Neuronal stem cell (in vitro differentiated cells): ENCODE measurements at places on chromosomes 5 and 9.
A peak's percentile ranks its signal among the peaks of the same experiment; 100 is the strongest.

- no peaks in the 10 kb centered on the region for H3K27me3 ChIP-seq
- H3K27ac ChIP-seq: no peak overlapping the region
- no peak overlapping the region for H3K4me3 ChIP-seq
- peaks cover 74% of the 10 kb centered on the region for H3K36me3 ChIP-seq
Observed at GRCh38 chr5:17227868-17228267, 10.4 kb downstream of the BASP1 start.

DNA sequence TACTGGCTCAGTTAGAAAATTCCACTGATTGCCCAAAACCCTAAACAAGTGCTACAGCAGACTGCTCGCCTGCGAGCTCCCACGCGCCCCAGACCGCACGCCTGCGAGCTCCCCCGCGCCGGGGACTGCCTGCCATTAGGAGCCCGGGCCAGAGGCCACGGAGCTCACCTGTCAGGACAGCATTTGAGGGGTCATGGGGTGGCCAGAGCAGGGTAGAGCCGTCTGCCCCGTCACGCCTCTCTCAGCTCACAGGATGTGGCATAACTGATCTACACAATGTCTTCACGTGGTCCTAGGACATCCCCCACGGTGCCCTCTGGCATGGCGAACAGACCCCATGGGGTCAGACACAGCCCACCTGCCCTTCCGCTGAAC is 29.1 kb upstream of the LRRC14B start:
- no peaks in the 10 kb centered on the region for H3K27me3 ChIP-seq
- DNase-seq: no peak
- peaks cover 41% of the 10 kb centered on the region for H3K36me3 ChIP-seq
- no peak overlapping the region for H3K27ac ChIP-seq
- H3K4me1 ChIP-seq: peaks cover 1% of the 10 kb centered on the region

- H3K4me3 ChIP-seq: no peak overlapping the region
- no peak overlapping the region for H3K27ac ChIP-seq
- no peaks in the 10 kb centered on the region for H3K4me1 ChIP-seq
- H3K27me3 ChIP-seq: no peaks in the 10 kb centered on the region
Observed at GRCh38 chr5:40743771-40744170, 12.0 kb downstream of the TTC33 start.

DNA sequence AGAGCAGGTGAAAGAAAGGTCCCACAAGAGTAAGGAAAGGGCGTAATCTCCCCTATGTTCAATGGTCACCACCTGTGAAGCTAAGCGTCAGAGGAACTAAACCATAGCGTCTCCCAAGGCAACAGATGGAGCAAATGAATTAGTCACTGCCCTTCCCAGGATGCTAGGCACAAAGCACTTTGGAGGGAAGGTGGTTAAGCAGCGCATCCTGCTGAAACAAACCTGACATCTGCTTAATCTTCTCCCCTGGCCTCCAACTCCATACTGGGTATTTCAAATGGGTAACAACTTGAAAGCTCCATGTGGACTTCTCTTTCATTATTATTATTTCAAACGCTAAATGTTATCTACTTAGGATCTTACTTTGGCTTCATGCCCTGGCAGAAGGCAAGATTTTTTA is 227.3 kb downstream of the MLLT3 start:
- H3K27ac ChIP-seq: no peak overlapping the region
- H3K27me3 ChIP-seq: no peaks in the 10 kb centered on the region

GRCh38 chr5:170151097-170151831 is 45.6 kb downstream of the FOXI1 start:
- H3K36me3 ChIP-seq: no peaks in the 10 kb centered on the region
- H3K27ac ChIP-seq: no peak overlapping the region
- DNase-seq: no peak
- H3K4me1 ChIP-seq: peaks cover 10% of the 10 kb centered on the region
- no peak overlapping the region for H3K4me3 ChIP-seq

- H3K4me3 ChIP-seq: no peak overlapping the region
- H3K27me3 ChIP-seq: peaks cover 17% of the 10 kb centered on the region
- no peaks in the 10 kb centered on the region for H3K36me3 ChIP-seq
- no peak for DNase-seq
Observed at GRCh38 chr9:68443624-68444023, 87.2 kb downstream of the PGM5 start.

DNA sequence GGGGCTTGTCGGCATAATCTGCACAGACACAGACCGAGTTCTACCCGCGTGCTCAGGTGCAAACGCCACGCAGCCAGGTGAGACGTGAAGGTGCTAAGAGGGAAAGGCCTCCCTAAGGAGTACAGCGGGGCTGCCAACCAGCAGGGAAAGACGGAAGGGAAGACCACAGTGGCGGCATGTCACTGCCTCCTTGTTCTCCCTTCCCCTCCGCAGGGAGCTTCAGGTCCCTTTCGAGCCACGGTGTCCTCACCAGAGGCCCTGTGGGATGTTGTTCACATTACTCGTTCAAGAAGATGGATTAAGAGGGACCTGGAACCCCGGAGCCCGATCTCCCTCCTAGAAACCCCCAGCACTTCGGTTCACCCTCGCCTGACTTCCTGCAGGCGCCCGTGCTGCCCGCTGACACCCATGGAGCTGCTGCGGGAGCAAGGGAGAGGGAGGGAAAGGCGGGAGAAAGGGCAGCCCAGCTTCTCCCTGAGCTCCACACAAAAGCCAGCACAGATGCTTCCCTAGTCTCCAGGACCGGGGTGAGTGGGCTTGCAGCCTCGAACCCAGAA is 686 bp downstream of the BRD9 start:
- DNase-seq: no peak
- H3K4me3 ChIP-seq: peak overlapping the region; percentile 76
- H3K36me3 ChIP-seq: peaks cover 47% of the 10 kb centered on the region
- H3K27ac ChIP-seq: no peak overlapping the region

GRCh38 chr5:175889910-175890684 is 18.7 kb downstream of the CPLX2 start:
- no peak for DNase-seq
- peaks cover 4% of the 10 kb centered on the region for H3K4me1 ChIP-seq
- no peak overlapping the region for H3K27ac ChIP-seq
- no peaks in the 10 kb centered on the region for H3K36me3 ChIP-seq

DNA sequence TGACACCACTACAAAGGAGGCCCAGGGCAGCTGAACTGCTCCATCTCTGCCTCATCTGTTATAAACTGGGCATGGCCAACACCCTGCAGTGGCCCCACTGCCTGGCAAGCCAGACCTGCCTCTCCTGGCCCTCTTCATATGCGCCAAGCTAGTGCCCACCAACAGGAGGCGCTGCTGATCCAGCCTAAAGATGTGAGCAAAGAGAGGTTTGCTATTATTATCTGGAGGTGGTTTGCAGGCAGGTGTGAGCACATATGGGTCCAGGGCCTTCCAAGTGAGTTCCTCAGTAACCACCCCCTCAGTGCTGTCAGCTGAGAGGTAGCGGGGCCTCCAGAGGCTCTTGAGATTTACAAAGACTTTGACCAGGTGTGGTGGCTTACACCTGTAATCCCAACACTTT is 232.2 kb downstream of the SYK start:
- H3K4me1 ChIP-seq: peaks cover 10% of the 10 kb centered on the region
- H3K36me3 ChIP-seq: no peaks in the 10 kb centered on the region
- H3K4me3 ChIP-seq: no peak overlapping the region

DNA sequence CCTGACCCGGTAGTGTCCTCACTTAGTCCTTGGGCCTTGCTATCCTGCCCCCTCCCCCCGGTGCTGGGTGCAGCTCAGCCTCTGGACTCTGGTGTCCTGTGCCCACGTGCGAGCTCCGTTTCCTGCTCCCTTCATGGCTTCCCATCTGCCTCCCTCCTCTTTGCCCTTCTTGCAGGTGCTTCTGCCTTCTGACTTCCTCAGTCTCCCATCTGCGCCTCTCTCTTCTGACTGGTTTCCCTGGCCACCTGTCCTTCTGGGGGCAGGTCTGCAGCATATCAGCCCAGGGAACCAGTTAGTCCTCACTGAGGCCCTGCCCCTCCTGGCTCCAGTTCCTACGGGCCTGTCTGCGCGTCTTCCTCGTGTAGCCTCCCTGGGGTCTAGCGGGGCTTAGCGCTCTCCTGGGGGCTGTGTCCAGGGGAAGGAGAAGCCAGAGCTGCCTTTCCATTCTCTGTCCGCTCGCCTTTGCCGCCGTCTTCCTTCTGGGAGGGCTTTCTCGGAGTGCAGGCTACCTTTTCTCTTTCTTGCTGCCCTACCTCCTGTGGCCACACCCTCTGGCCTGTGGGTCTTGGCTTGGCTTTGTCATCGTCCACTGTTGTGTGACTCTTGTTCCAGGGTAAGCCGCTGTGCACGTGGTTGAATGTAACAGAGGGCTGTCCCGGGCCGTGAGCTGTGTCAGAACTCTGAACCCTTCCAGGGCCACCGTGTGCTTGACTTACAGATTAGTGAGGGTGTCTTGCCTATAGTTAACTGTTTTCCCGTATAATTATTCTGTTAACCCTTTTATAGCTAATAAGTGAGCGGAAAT is 51.8 kb downstream of the EHMT1 start:
- peak overlapping the region; percentile 54 for H3K27ac ChIP-seq
- peaks cover 2% of the 10 kb centered on the region for H3K36me3 ChIP-seq
- no peak overlapping the region for H3K4me3 ChIP-seq
- peaks cover 36% of the 10 kb centered on the region for H3K4me1 ChIP-seq
- H3K27me3 ChIP-seq: no peaks in the 10 kb centered on the region

DNA sequence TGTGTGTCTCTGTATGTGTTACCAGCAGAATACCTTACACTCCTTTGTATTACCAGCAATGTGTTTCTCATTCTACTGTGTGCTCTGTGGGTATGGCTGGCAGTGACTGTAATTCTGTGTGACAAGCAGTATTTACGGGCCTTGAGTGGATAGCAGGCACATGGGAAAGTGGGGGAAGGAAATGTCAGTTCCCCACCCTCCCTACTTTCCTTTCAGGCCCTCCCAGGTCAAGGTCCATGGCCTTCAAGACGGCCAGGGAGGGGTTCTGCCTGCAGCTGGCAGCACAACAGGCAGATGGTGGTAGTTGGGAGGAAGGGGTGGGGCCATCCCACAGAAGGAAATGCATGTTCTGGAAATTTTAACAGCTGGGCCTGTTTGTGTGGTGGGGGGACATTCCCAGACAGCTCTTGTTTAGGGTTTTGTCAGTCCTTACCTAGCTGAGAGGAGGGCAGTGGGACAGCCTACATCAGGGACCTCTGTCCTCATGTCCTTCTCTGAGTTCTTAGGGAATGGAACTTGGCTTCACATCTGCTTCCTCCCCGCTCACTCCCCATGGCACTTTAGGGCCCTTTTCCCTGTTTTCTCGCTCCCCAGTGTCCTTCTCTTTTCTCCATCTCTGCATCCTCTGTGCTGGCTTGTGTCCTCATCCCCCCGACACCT is 14.6 kb upstream of the TNIP1 start:
- DNase-seq: no peak
- no peaks in the 10 kb centered on the region for H3K4me1 ChIP-seq
- H3K27me3 ChIP-seq: no peaks in the 10 kb centered on the region

- H3K4me1 ChIP-seq: no peaks in the 10 kb centered on the region
- H3K4me3 ChIP-seq: no peak overlapping the region
- no peak overlapping the region for H3K27ac ChIP-seq
- no peaks in the 10 kb centered on the region for H3K27me3 ChIP-seq
Observed at GRCh38 chr5:143685246-143685815, 126.6 kb upstream of the HMHB1 start.

GRCh38 chr5:2992806-2993205 is 241.3 kb upstream of the IRX2 start:
- no peak overlapping the region for H3K27ac ChIP-seq
- H3K27me3 ChIP-seq: no peaks in the 10 kb centered on the region
- H3K4me3 ChIP-seq: no peak overlapping the region
- H3K36me3 ChIP-seq: no peaks in the 10 kb centered on the region
